MCF 10A (cell line): ENCODE measurements at places on chromosomes 2 and 18.

GRCh38 chr2:23712756-23713151 is 214.2 kb downstream of the ATAD2B start:
- DNase-seq, result no peak

GRCh38 chr2:64650296-64650695 is 3.4 kb downstream of the SERTAD2 start:
- DNase-seq, result no peak

GRCh38 chr2:10447300-10447894 is 730 bp downstream of the ODC1 start:
- peak; percentile 49 for DNase-seq

DNA sequence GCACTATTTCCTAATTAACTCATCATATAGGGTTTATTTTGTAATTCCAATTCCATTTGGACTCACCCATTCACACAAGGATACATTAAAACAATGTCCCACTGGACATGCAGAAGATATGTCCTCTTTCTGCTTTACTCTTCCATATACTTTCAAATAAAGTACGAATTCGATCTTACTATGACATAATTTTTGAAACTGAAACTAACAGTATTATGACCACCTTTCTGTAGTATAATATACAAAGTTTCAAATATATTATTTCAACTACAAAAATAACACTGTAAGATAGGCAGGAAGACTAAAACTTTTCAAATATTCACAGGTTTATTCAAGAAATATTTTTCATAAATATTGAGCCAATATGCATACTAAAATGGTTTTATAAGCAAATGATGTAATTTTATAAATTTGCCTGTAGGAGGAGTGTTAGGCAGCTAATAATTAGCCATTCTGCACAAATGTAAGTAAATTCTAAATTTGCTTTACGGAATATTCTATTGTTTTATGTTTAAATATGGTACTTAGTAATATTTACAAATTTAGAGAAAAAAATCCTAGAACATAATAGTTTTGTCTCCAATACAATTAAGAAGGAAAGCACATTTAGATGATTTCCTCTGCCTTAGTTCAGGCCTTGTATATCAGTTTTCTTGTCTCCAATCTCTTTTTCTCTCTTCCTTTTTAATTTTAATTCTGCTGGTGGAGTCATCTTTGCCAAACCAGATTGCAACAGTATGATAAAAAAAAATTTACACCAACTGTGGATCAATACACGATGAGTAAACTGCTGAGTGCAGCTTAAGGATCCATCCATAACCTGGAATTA is 85.9 kb downstream of the CERKL start:
- peak; percentile 3 for DNase-seq

- DNase-seq, result no peak
Observed at GRCh38 chr18:23922939-23923338, 91.6 kb upstream of the TTC39C start.
